NB4 (cell line): ENCODE measurements at places on chromosomes 12 and 14.

DNA sequence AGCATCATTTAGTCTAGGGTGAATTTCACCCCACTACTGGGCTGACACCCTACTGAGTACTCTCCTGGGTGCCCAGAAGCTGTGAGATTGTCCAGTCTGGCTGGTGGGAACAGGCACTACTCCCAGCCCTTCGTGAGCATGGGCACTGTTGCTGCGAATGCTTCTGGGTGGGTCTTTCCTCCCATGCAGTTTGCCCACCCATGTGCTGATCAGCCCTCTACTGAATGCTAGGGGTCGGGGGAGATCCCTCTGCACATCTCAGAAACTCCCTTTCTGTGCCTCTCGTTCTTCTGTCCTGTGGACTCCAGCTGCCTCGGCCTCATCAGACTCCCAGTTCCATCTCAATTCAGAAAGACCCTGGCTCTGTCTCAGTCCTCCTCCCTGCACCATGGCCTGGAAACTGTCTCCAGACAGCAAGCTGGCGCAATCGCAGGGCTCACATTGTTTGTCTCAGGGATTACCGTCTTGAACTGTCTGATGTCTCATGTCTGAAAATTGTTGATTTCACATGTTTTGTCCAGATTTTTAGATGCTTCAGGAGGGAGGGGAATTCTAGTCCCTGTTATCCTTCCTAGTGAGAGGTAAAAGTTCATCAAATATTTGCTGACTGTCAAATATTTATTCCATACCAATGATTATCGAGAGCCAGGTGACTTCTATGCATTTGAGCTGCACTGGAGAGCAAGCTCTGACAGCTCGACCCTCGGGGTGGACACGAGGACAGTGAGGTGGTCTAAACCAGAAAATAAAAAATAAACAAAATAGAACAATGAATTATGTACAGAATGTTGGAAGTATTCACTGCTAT is 316.6 kb upstream of the RTL1 start:
- no peak for DNase-seq

DNA sequence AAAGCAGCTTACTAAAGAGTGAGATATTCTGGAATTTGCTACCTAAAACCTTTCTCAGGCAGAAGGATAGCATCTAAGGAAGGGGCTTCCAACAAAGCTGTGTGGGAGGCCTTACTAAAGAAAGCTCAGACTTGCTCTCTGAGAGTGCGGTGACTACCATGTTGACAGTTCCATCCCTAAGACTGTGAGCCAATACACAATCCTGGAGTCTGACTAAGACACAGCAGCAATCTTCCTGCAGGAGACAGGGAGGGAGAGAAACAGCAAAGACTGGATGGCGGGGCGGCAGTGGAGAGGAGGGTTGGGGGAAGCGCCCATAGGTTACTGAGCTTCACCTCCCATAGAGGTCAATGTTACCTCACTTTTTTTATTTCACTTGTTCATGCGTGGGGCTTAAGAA is 70.9 kb downstream of the KITLG start:
- DNase-seq, result no peak

GRCh38 chr12:16389594-16389993 is 42.1 kb downstream of the MGST1 start:
- peak; percentile 43 for DNase-seq

DNA sequence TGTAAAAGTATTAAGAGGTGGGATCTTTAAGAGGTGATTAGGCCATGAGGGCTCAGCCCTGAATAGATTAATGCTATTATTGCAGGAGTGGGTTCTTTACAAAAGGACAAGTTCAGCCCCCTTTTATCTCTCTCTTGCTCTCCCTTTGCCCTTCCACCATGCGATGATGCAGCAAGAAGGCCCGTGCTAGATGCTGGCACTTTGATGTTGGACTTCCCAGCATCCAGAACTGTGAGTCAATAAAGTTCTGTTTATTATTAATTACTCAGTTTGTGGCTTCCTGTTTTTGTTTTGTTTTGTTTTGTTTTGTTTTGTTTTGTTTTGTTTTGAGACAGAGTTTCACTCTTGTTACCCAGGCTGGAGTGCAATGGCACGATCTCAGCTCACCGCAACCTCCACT is 10.1 kb downstream of the RNASE1 start:
- DNase-seq, result no peak

GRCh38 chr12:93594766-93595311 is 22.4 kb downstream of the SOCS2 start:
- no peak for DNase-seq

GRCh38 chr12:94712815-94713515 is 62.6 kb upstream of the TMCC3 start:
- no peak for DNase-seq

DNA sequence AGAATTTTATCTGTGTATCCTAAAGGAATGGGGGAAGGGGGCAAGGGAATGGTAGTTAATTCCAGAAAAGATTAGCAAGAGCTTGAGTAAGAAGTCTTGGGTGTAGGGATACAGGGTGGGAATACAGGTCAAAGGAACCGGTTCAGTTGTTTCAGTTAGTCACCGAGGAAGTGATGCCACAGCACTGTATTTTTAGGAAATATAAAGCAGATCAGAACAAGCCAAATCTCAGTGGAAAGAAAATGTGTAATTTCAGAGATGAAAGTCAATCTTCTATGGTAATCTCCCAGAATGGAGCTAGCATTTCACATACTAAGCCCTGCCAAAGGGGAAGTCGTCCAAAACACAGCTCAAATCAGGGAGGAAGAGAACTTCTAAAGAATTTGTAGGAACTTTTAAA is 4.7 kb upstream of the TUBA1C start:
- no peak for DNase-seq

DNA sequence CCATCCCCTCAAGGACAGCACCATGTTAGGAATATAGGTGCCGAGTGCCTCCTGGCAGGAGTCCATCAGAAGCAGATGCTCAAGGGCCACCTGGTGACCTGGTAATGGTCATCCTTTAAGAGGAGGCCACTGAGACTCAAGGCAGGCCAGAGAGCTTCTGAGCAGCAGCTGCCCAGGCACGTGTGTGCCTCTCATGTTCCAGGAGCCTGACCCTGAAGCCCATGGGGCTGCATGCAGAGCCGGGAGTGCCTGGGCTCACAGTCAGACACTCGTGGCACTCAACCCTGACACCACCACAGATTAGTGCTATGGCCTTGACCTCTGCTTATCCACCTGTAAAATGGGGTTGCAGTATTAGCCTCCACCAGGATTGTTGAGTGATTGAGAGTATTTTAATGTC is 45.6 kb downstream of the C14orf132 start:
- no peak for DNase-seq

DNA sequence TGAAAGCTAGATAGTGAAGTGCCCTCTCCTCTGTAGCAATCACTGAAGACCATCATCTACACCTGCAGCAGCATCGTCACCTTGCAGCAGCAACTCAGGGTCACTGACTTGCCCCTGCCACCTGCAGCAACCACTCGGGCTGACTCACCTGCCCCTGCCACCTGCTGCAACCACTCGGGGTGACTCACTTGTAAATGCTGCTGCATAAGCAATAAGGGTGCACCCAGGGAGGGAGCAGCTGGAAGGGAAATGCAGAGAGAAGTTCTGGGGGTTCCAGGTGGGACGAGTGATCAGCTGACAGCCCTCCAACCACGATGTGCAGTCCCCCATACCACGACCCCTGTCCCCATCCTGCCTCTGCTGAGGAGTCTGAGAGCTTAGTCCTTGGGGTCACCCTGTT is 357.1 kb upstream of the SFSWAP start:
- no peak for DNase-seq

- DNase-seq, result no peak
These were observed 23.1 kb upstream of the RNASE12 start for GRCh38 chr14:20614038-20614840.

- peak; percentile 91 for DNase-seq
These were observed 25.2 kb upstream of the KRT78 start for GRCh38 chr12:52873832-52874572.

DNA sequence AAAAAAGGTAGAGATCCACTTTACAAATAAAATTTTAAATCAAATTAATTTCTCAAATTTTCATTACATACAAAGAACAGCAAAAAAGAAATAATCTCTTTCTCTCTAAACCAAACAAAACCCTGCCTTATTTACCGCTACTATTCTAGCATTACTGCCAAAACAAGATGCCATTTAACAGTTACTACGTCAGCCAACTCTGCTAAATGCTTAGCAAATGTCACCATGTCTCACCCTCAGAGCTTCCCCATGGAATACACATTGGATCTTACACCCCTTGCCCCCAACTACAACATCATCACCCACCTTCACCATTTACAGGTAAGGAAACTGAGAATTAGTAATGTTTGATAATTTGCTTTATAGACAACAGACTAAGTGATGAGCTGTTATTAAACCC is 23.0 kb upstream of the NR2C1 start:
- no peak for DNase-seq

DNA sequence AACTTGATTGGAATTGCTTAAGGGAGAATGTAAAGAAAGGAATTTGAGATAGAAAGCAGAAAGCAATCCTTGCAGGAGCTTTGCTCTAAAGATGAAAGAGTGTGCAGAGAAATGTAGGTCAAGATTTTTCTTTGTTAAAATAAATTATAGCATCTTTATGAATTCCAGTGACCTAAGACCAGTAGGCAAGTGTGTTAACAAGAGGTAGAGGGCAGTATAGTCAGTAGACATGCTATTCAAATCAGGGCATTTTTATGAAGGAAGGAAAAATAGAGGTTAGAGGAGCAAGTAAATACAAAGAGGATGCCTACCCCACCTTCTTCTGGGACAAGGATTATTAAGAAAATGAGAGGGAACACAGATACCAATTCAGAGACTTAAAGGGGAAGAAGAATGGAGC is 148.5 kb downstream of the PLCZ1 start:
- no peak for DNase-seq

DNA sequence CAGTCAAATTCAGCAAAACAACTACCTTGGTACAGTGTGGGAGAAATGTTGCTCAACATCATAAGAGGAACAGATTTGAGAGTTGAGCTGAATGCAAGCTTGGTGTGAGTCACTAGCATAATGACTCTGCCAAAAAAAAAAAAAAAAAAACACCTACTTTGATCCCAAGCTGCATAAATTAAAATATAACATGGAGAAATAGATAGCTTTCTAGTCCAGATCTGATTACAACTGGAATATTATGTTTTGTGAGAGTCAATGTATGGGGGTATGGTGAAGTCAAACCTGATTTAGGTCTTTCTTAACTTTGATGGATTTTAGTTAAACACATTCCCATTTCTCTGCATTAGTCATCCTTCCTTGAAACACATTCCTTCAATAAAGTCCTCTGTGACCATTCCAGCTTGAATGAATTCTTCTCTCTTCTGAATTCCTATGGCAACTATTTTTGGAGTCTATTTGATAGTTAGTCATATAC is 188.1 kb downstream of the SLC5A8 start:
- peak; percentile 26 for DNase-seq

DNA sequence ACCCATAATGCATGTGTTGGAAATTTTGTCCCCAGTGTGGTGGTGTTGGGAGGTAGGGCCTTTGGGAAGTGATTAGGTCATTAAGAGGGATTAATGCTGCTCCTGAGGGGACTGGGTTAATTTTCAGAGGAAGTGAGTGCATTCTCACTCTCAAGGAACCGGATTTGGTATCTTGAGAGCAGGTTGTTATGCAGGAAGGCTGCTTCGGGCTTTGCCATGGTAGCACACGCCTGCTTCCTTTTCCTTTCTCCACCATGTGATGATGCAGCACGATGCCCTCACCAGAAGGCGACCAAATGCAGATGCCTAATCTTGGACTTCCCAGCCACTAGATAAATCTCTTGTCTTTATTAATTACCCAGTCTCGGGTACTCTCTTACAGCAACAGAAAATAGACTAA is 257.1 kb downstream of the SSPN start:
- DNase-seq, result no peak

GRCh38 chr14:65850429-65851135 is 438.1 kb downstream of the FUT8 start:
- DNase-seq, result no peak

DNA sequence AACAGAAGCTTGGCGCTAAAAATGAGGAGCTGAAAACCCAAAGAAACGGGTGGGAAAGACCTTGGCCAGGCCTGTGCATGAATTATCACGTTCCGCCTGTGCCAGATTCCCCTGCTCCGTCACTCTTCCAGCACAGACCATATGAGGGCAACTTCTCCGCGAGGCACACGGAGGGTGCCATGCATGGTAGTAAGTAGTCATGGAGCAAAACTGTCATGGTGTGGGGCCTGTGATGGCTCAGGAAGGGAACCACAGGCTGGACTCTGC is 148.2 kb downstream of the ANO2 start:
- DNase-seq, result no peak

GRCh38 chr14:77406718-77407117 is 16.6 kb downstream of the NOXRED1 start:
- DNase-seq, result peak; percentile 81

DNA sequence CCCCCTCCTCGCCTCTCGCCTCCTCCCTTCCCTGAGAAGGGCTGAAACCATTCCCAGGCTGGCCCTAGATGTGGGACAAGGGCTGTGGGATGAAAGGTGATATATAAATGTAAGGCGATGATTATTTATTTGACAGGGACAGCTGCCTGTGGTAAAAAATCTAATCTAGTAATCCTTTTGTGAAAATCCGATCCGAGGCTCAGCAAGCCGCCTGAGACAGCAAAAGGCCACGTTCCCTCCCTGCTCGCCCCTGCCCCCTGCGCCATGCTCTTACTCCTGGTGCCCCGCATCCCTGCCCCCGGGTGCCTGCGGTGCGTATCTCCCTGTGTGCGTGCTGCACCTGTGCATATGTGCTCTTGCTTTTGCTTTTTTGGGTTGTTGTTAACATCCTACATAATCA is 65.2 kb downstream of the TSPAN9 start:
- no peak for DNase-seq

GRCh38 chr12:80064951-80065350 is 34.4 kb upstream of the OTOGL start:
- DNase-seq, result no peak

DNA sequence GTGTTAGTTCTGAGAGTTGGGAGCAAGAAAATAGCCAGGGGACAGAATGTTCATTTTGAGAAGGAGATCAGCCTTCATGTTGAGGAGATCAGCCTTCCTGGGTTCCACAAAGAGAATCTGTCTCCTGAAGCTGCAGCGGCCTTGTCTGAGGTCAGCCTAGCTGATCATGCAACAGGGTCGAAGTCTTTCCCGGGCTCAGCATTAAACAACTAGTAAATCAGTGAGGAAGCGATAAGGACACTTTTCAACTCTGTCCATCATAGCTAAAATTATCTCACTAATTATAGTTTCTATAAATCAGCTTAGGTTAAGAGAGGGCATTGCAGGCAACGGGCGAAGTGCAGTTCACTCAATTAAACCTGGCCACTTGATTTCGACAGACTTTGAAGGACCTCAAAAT is 7.5 kb downstream of the GSC start:
- no peak for DNase-seq

- no peak for DNase-seq
These were observed 147.1 kb downstream of the MYRFL start for GRCh38 chr12:69972136-69972535.

- DNase-seq, result no peak
These were observed 447 bp upstream of the NUBPL start for GRCh38 chr14:31560759-31561154.
